ENCODE measurements at places on chromosomes 2 and 18.

GRCh38 chr2:113132414-113133021 lies 5.1 kb downstream of the IL1RN start:
- no peak for DNase-seq

DNA sequence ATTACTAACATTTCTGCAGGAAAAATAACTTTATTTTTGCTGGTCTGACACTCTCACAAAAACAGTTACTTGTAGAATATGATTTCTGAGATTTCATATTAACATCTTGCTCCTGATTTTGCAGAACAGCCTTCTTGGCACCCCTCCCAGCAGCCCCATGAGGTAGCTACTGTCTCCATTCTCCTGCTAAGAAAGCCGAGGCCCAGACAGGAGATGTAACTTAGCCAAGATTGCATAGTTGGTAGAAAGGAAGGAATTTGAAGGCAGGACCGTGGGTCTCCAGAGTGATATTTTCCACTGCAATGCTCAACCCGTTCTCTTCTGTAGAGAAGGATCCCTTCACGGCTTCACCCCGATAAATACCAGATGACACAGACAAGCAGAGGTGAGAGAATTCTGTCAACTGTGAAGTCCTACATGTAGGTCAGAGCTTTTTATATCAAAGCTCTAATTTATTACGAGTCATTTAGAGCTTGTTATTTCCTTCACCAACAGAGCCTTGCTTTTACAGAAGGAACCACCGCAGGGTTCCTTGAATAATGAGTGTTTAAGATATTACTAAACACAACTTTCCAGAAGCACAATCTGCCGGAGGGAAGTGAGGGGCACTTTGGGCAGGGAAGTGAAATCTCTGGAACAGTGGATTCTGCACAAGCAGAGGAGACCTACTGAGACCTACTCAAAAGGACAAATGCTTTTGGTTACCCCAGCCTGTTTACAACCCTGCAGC lies 48.0 kb upstream of the MYCN start:
- DNase-seq, result no peak

DNA sequence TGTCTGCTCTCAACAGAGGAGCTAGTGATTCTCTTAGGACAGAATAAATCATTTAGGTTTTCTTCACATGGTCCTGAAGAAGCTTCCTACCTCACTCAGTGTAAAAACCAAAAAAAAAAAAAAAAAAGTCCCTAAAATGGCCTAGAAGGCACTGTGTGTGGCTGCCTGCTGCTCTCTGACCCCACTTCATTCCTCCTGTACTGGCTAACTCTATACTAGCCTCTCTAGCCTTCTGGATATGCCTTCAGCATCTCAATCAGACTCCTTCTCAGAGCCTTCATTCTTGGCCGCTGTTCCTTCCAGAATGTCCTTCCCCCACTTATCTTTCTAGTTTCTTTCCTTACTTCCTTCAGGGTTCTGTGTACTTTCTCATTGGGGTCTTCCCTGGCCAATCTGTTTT lies 82.1 kb downstream of the CERS6 start:
- DNase-seq, result no peak

DNA sequence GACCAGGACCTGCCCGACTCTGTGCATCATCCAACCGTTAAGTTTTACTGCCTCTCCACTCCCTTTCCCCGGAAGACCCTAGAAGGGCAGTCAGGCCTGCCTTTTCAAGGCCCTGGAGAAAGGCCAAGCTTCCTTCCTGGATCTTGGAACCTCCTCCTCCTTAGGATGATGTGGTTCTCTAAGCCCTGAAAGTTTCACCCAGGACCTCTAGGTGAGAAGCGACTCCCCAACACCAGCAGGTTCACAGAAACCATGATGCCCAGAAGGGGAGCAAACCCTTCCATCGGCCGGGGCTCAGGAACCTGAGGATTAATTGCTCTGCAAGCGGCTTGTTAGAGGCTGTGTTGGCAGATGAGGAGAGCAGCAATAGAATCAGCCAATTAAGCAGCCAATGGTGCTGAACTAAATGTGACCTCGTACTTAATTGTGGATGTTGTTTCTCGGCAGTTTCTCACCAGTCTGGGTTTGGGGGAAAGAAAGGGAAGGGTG lies 94.2 kb upstream of the FZD7 start:
- DNase-seq, result no peak

- DNase-seq, result no peak
Observed at GRCh38 chr18:56200381-56200911, 437.9 kb downstream of the TXNL1 start.

DNA sequence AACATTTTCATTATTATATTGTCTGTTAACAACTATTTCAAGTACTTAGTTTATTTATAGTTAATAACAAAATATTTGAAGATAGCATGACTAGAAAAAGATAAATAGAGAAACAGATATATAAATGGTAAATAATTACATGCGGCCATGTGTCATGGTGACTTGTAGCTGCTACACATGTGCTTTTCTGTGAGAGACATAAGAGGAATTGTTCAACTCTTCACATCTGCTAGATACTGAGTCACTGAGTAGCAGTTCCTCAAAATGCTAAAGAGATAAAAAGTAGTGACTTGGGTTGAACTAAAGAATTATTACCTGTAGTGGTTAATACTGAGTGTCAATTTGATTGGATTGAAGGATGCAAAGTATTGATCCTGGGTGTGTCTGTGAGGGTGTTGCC lies 37.5 kb upstream of the SCN9A start:
- DNase-seq, result no peak
